Naive thymus-derived CD8-positive, alpha-beta T cell (primary cell): ENCODE measurements at places on chromosomes 16 and 17.

DNA sequence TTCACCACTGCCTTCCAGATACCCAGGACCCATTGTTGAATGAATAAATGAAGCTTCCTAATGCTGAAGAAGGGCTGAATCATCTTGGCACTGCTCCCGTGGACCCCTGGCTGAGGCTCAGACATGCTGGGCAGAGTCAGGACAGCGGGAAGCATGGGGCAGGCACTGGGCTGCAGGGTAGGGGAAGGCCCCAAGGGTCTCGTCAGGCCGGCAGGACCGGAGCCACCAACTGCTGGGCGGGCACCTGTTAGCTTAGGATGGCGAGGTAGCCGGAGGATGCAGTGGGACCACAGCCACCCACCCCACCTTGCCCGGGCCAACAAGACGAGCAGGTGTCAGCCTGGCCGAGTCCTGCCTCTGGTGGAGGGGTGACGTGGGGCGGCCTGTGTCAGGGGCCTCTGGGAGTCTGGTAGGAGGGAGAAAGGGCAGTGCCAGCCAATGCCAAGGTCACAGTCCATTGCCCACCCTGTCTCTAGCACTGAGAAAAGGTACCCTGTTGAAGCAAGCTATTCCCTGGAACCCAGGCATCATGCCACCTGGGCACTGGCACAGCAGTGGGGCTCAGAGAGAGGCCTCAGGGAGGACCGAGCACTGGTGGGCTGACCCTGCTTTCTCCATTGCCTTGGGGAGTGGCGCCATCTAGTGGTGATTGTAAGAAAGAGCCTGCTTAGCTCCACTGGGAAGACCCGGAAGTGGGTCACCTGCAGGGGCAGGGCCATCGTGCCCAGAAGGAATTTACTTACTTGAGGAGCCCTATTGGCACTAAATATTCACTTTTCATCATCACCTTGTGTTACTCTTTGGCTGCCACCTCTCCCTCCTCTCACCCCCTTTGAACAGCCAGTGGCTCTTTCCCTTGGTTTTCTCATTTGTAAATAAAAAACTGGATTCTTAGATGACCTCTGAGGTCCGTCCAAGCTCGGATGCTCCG lies 3.0 kb upstream of the DLX3 start:
- no peak overlapping the region for H3K4me3 ChIP-seq
- H3K36me3 ChIP-seq = no peaks in the 10 kb centered on the region
- H3K4me1 ChIP-seq = peaks cover 32% of the 10 kb centered on the region

GRCh38 chr16:55539488-55539887 lies 27.0 kb upstream of the CAPNS2 start:
- DNase-seq = no peak
- H3K36me3 ChIP-seq = no peaks in the 10 kb centered on the region
- no peak overlapping the region for H3K27ac ChIP-seq
- H3K27me3 ChIP-seq = no peaks in the 10 kb centered on the region
- H3K4me1 ChIP-seq = no peaks in the 10 kb centered on the region
- H3K4me3 ChIP-seq = no peak overlapping the region

- DNase-seq = no peak
- H3K4me1 ChIP-seq = no peaks in the 10 kb centered on the region
- H3K27ac ChIP-seq = no peak overlapping the region
- no peaks in the 10 kb centered on the region for H3K36me3 ChIP-seq
- no peak overlapping the region for H3K4me3 ChIP-seq
These were observed 21.8 kb upstream of the GAN start for GRCh38 chr16:81292936-81293335.

DNA sequence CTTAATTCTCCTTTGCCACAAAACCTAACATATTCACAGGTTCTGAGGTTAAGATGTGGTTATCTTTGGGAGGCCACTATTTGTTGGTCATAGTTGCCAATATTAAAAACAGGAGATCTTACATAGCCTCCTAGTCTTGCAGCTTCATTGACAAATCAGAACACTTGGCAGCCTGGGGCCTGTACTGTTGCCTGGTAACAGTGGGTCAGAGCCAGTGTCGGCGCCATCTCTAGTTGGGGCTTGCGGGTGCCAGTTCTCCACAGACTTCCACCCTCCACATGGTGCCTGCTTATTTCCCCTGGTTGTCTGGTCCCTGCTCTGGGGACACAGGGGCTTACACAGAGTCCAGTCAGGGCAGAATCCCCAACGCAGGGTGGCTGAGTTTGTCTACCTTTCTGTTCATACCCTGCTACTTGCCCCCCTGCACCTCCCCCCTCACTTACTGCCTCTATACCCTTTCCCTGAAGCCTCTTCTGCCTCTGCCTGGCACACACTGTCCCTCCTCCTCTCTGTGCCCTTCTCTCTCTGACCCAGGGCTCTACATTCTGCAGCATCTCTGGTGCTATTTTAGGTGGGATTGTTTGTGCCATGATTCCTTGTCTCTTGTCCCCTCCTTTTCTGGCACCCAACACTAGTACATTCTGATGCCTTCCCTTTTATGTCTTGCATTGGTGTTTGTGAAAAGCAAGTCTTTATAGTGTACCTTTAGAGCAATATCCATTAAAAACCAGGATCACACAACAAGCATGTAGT lies 13.4 kb downstream of the EPN2 start:
- H3K36me3 ChIP-seq = no peaks in the 10 kb centered on the region
- H3K27ac ChIP-seq = no peak overlapping the region
- peaks cover 6% of the 10 kb centered on the region for H3K4me1 ChIP-seq
- no peak overlapping the region for H3K4me3 ChIP-seq
- peaks cover 75% of the 10 kb centered on the region for H3K27me3 ChIP-seq
